Activated CD8-positive, alpha-beta memory T cell treated with anti-CD3 and anti-CD28 coated beads, Interleukin-2, amount 10 ng/mL, durations not matched to agents 7 days and 5 days (primary cell): ENCODE measurements at places on chromosomes 7 and 10.

- no peak for DNase-seq
Measured at GRCh38 chr7:131533151-131533559, 23.3 kb downstream of the PODXL start.

DNA sequence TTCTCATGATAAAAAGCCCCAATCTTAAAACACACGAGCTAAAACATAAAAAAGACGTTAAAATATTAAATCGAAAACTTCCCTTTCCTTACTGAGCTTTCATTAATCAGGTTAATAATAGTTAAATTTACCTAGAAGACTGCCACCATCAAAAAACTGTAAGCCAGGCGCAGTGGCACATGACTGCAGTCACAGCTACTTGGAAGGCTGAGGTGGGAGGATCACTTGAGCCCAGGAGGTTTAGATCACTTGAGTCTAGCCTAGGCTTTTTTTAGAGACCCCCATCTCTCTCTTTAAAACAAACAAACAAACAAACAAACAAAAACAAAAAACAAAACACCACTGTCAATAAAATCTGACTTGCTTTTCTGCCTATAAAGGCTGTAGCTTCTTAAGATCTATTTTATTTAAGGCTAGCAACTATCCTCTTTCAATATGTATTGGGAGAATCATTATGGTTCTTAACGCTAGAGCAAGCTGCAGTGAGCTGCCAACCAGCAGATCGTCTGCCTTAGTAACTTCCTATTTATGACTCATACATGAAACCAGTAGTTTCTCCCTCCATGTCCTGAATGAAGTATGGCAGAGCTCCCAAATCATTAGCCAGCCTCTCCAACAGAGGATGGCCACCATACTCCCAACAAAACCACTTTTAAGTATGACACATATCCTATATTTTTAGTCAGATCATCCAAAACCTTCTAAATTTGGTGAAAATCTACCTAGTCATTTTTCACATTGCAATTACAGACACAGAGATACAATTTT is 163.7 kb downstream of the SRPK2 start:
- DNase-seq: no peak

DNA sequence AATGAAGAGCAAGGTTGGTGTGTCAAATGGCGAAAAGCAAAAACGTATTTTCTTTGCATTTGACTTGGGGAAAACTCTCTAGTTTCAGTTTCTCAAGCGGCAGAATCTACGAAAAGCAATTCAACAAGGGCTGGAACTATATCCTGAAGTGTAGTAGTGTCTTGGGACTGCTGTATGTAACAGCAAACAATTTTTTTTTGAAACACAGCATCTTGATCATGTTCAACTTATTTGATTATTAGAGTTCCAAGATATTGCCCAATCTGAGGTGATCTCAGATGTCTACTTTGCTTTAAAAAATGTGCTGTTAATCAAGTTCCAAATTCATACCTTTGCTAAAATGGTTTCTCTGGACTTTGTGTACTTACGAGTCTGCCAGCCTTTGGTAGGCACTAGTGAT is 120.6 kb downstream of the ZWINT start:
- DNase-seq: no peak

DNA sequence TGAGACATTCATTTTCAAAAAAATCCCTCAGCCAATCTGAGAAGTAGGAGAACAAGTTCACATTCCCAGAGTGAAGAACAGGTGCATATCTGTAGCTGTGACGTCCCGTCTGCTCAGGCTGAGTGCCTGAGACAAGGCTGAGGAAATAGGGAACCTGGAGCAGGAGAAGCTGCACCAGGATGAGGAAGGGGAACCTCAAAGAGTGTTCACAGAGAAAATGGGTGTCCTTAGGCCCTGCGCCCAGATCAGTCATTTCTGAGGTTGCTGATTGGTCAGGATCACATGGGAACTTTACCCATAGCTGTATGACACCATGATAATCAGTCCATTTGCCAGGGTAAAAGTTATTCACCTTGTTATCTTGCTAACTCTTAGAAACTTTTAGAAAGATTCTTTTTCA is 34.2 kb upstream of the TARP start:
- no peak for DNase-seq

GRCh38 chr7:123367484-123368122 is 166.8 kb downstream of the IQUB start:
- DNase-seq: no peak

DNA sequence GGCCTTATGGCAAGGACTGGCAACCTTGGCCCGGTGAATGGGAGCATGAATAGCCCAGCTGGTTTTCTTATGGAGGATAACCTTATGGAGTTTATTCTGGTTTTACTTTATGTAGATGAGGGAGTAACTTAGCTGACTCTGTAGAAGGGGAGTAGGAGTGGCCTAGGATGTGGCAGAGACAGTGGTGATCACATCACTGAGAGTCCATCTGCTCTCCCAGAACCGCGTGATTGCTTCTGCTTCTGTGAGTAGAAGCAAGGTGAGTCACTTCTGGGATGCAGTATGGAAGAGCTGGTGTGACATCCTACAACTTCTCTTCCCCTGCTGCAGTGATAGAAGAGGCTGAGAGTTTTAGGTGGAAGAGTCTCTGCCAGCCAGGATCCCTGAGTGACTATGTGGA is 129.2 kb downstream of the RPS24 start:
- DNase-seq: no peak

DNA sequence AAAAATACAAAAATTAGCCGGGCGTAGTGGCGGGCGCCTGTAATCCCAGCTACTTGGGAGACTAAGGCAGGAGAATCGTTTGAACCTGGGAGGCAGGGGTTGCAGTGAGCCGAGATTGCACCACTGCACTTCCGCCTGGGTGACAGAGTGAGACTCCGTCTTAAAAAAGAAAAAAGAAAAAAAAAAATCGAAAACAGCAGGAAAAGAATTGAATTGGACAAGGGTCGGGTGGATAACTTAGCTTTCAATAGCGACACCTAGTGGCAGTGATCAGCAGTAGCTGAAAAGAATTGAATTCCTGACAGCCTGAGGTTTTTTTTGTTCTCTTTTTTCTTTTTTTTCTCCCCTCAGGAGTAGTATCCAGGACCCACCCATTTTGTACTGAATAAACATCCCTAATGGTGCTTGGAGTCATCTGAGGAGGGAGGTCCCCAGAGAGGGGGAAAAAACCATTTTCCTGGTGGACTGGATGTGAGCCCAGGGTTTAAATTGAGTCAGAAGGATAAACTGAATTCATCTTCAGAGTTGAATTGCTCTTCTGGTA is 55.1 kb downstream of the CYCS start:
- peak; percentile 66 for DNase-seq

DNA sequence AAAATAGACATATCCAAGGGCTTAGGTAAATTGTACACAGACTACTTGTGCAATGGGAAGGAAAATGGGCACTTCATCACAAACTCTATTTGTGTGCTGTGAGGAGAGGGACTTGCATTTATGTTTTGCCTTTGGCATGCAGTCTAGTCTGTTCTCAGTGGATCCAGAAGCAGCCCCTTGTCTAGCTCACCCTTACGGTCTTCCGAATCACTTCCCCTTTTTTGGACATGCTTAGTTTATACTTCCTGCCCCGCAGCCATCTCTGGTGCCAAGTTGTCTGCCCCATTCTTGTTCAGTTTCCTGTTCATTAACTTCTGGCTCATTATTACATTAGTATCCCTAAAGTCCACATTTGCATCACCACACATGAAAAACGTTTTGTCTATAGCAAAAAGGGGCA is 161.6 kb downstream of the NRCAM start:
- no peak for DNase-seq

GRCh38 chr10:91587710-91588638 is 44.9 kb downstream of the PPP1R3C start:
- no peak for DNase-seq

DNA sequence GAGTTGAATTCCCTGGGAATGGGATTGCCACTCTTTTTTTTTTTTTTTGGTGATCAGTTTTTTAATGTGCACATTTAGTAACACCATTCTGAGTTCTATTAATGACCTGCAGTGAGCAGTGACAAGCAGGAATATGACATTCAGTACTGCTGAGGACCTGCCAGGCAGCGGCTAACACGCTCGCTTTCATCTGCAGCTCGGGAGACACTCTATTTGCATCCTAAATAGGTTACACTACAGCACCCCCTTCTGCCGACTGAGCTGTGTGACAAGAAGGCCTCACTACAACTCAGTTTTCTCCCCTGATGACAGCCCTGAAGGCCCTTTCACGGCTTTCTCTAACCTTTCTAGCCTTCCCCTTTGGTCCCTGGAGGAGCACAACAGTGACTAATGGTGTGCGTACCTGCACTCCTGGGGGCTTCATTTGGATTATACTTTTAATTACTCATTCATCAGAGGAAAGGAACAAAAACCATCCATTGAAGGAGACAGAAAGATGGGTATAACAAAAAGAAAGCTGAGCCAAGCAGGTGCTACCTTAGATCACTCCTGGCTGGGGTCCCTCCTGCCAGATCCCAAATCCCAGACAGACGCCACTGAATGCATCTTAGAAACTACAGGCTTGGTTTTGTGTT is 872.4 kb downstream of the LRMDA start:
- DNase-seq: no peak

DNA sequence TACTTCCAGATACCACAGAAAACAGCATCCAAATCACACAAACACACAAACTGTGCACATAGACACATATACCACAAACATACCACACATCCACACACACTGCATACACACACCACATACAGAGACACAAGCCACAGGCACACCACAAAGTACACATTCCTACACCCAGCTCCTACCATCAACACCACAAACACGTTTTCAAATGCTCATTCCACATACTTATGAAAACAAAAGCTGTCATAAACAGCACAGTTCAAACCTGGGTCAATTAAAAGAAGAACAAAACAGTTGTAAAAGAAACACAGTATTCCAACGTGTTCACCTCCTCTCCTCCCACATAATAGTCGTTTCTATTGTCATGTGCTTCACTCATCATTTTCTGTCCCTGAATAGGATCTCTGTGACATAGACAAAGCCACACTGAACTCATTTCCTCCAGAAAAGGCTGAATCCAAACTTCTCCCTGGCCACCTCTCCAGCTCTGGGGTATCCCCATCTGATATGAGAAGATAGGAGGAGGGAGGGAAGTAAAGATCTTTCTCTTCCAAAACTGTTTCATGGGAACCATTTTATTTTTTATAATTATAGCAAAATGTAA is 89.2 kb downstream of the CXCL12 start:
- DNase-seq: no peak

DNA sequence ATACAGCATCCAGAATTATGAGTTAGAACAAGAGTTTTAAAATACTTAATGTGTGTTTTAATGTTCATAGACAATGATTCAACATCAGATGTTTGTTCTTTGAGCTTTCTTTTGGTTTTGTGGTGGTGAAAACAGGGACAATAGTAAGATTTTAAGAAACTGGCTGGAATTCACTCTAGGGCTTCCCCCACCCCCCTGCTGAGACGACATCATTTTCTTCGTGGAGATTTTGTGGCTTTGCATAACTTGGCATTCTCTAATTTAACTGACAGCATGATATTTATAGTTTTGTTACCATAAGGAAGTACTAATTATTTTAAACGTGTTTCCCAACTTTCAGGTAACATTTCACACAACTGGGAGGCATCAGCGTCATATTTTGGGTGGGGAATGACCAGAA is 184.1 kb downstream of the BICC1 start:
- no peak for DNase-seq

- no peak for DNase-seq
Measured at GRCh38 chr10:84077768-84078167, 61.5 kb upstream of the GHITM start.

DNA sequence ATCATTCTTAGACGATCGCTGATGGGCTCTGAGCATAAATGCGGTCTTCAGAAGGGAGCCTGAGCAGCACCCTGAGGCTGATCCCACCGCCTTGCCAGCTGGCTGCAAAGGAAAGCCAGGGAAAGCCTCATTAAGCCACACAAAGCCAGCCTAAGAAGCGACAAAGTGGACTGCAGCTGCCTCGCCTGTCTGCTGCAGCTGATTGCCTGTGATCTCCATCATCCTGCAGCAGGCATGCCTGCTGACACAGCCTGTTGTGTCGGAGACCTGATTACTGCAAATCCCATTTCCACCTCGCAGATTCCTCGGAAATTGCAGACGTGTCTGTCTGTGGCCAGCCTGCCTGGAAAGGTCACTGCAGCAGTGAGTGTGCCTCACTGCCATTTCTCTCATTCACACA is 1087.0 kb upstream of the AUTS2 start:
- DNase-seq: no peak

DNA sequence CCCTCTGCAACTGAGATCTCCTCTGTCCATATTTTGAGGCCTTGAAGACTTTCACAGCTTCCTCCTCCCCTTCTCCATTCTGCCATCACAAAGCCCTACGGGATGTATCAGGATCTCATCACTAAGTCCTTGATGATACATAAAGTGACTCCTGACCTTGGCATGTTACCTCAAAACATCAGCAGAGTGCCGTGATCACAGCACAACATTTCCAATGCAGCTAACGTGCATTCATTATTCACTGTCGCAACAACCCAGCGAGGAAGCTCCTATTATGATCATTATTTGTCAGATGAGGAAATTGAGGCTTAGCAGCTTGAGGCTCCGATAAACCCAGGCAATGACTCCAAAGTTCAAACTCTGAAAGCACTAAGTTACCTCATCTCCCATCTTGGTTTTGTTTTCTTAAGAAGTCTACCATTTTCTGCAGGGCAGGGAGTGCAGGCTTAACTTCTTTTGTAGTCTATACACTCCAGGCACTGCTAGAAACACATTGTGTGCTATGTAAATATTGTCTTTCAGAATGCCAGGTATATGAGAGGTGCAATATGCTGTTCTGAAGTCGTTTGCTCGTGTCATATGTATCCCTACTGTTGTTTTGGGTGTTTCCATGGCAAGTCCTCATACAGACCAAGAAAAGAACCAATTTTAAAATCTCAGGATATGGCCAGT is 80.6 kb upstream of the C1QL3 start:
- no peak for DNase-seq

DNA sequence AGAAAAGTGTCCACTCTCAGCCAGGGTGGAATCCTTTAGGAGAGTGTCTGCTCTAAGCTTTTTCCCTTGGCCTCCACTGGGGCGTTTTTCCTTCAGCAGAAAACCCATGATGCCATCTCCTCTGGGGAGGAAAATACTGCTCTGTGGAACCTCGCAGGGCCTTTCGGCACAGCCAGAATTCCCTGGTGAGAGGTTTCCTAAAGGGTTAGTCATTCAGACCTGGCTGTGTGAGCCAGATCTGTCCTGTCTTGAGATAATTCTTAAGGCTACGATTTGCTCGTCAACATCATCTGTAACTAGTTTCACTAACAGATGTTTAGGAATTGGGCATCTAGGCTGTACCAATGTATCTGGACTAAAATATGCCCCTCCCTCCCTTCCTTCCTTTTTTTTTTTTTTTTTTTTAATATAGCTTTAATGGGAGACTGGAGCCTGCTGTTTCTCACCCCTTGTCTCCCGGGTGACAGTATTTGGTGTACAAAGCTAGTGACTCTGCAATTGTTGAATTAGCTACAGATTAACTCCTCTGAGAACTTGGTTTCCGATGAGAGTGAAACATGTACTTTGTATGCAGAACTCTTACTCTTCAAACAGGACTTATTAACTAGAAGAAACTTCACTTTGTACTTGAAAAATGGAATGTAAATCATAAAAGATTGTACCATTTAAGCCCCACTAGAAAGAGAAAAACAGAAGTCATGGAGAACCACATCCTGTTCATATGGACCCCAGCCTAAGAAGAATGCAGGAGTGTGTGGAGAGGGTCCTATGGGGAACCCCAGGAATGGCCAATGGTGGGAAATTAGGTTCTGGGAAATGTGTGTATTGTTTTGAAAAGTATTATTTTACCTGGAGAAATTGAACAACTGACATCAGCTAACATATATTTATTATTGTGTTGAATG is 230.9 kb downstream of the CAMK1D start:
- DNase-seq: no peak

- no peak for DNase-seq
Measured at GRCh38 chr10:52121688-52122087, 192.4 kb upstream of the DKK1 start.

GRCh38 chr10:118584181-118584954 is 11.1 kb downstream of the PRLHR start:
- no peak for DNase-seq
